ENCODE measurements at places on chromosomes 16 and 17. TPM values are rescaled to one million over a fixed set of nuclear protein-coding genes. Genes with fewer than 3 reads are reported as not detected.

KRTAP2-1 gene
- total RNA-seq: not detected

KRTAP9-4 gene
- not detected for total RNA-seq

ZG16B gene
- total RNA-seq: 0.48 TPM

C16orf82 gene
- not detected for total RNA-seq

LDHD gene
- total RNA-seq: 0.82 TPM

HOXB6 gene
- 0.16 TPM for total RNA-seq

CDT1 gene
- 145 TPM for total RNA-seq

RMI2 gene
- 78.1 TPM for total RNA-seq

TMEM92 gene
- 0.39 TPM for total RNA-seq

HNF1B gene
- total RNA-seq: 0.14 TPM

KRT222 gene
- total RNA-seq: not detected

AANAT gene
- total RNA-seq: not detected

ZFPM1 gene
- total RNA-seq: 25.1 TPM

TBX21 gene
- 39.6 TPM for total RNA-seq

KCNG4 gene
- total RNA-seq: not detected

KRT24 gene
- not detected for total RNA-seq

UMOD gene
- total RNA-seq: not detected

MT1G gene
- total RNA-seq: 3.4 TPM

SMIM22 gene
- not detected for total RNA-seq

MYH3 gene
- 5.1 TPM for total RNA-seq

MMP25 gene
- total RNA-seq: 1.8 TPM

CCL14 gene
- not detected for total RNA-seq

CHRNE gene
- not detected for total RNA-seq

SHISA6 gene
- total RNA-seq: not detected

TVP23A gene
- total RNA-seq: not detected
